ENCODE measurements at places on chromosomes 1 and 21. TPM values are rescaled to one million over a fixed set of nuclear protein-coding genes. Genes with fewer than 3 reads are reported as not detected.

DNA sequence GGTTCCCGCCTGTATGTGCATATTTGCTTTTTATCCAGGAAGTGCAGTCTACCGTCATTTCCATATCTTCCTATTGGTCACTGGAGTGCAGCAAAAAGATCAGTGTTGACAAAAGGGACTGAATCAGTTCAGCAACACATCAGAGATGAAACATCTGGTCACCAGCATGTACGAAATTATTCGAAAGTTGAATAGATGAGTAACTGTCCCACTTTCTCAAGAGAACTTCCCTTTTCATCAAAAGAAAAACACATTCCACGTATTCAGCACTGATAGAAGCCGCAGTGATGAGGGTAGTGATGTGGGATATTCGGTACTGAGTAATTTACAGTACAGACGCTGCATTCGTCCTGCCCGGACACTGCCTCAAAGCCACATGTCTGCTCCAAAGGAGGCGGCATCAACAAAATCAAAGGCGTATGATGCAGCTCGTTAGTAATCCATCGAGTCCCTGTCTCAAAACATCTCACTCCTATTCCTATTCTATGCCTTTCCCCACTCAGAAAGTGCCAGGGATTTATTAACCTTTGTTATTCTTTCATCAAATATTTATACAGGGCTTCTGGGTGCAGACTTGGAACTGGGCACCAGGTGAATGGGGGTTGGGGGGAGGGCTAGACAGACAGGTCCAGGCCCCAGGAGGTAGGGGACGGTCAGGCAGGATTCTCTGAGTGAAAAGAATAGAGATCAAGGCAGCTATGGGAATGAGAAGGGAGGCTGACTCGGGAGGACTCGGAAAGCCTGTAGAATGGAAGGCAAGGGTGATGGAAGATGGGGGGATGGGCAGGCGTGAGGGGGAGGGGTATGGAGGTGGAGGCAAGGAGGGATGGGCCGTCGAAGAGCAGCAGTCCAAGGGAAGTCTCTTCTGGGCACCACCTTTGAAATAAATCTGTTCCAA is 79.5 kb upstream of the SLC45A1 start:
- DNase-seq, result peak; percentile 87

LCE6A gene
- not detected for total RNA-seq

DCDC2B gene
- total RNA-seq, result not detected

ZNHIT6 gene
- total RNA-seq, result 15.7 TPM

- no peak for DNase-seq
These were observed 41.4 kb downstream of the S1PR1 start for GRCh38 chr1:101278238-101278637.

- DNase-seq, result no peak
These were observed 167.8 kb downstream of the PATJ start for GRCh38 chr1:61910035-61910434.

DNA sequence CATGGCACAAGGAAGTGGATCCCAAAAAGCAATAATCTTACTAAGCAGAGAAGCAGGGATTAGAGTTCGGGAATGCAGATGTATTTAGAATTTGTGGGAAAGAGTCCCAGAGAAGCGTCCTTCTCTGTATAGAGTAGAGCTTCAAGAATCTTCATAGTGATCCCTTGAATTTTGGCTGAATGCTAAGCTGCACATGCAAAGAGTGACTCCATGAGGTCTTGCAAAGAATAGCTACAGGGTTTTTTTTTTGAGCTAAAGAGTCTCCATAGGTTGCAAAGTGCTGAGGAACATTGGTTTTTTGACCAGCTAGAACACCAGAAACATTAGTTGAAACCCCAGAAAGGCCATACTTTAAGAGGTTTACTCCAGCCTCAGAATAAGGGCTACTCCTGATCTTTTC is 206.7 kb downstream of the CTH start:
- DNase-seq, result no peak

GRCh38 chr1:235997049-235997448 is 67.8 kb downstream of the NID1 start:
- no peak for DNase-seq

DNA sequence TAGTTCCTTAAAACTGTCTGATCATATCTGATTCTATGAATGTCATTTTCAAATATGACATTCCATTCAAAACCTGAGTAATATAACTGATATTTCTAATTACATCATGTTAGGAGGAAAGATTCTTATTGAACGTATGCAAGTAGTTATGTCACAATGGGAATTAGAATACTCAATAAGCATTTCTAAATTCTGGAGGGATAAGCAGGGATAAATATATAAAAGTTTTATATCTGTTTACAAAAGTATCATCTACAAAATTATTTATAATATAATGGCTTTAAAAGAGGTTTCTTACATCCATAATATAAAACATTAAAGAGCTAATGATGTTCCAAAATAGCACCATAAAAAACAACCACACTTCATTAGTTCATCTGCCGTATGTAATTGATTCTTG is at the start of gene OR14A2:
TSS of gene OR14A2 (minus strand) at position 101 of the 400 bp plus-strand sequence.
- no peak for DNase-seq

DNA sequence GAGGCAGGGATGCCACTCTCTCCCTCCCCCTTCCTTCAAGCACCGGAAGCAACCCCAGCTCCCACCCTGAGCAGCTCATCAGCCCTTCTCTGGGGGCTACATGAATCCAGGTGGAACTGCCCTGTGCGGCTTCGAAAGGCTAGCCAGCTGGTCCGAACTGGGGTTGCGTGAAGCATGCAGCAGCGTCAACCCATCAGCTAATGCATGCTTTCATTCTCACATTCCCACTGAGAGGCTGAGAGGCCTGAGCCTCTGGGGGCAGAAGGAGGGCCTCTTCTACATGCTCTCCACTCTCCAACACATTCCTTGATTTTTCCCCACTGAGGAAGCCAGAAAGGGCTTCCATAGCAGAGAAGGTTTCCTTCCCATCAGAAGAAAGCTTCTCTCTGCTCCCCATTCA is 5.6 kb downstream of the RXRG start:
- no peak for DNase-seq

- DNase-seq, result no peak
These were observed 166.2 kb upstream of the NFIA start for GRCh38 chr1:60916199-60916598.

- DNase-seq, result no peak
These were observed 214.7 kb downstream of the ADGRL2 start for GRCh38 chr1:82015444-82015843.

- no peak for DNase-seq
These were observed 6.8 kb downstream of the GJC2 start for GRCh38 chr1:228156515-228156881.

- DNase-seq, result no peak
These were observed 8.9 kb downstream of the CACHD1 start for GRCh38 chr1:64478594-64479470.

GPR3 gene
- total RNA-seq, result 1.1 TPM

LIPI gene
- total RNA-seq, result not detected

DNA sequence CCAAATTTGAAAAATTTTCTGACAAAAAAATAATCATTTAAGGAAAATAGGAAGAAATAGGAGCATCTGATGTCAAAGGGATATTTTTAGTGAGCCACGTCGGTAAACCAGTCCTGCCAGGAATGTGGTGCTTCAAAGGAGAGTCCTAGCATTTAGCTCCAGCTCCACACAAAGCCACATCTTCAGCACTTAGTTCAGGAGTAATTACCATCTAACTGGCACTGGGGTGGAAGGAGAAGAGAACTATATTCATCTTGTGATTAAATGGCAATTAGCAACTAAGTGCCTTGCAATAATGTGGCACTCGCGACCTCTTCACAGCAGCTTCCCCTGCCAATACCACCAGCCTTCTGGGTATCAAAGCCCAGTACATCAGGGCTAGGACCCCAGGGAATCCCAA is 409.1 kb downstream of the SETD4 start:
- no peak for DNase-seq

GRCh38 chr1:40096977-40097782 is at the start of gene PPT1:
PPT1 (minus strand) TSS chr1:40097252; CDS start chr1:40097238, 14 bp downstream.
- peak; percentile 54 for DNase-seq

DNA sequence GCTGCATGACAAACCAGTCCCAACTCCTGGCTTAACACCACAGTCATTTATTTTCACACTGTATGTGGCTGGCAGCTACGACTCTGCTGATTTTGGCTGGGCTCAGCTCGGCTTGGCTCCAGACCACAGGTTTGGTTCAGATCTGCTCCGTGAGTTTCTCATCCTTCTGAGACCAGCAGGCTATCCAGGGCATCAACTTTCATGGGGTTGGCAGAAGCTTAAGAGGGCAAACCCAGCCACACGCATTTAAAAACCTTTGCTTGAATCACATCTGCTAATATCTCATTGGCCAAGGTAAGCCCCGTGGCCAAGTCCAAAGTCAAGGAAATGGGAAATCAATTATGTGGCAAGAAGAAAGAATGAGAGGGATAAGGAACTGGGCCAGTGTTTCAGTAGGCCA is 574.2 kb downstream of the MATN1 start:
- DNase-seq, result no peak

DNA sequence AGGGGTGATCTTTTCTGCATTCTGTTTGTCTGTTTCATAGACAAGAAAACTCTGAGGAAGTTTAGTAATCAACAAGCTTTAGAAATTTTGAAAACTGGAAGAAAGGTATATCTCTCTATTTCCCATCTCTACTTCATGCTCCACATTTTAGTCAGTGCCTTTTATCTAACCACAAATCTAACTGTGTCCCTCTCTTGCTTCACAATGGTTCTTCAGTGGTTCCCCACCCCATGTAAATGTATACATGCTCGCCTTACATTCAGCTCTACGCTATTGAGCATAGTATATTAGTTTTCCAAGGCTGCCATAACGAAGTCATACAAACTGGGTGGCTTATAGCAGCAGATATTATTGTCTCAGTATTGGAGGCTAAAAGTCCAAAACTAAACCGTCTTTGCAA is 14.4 kb upstream of the SAMSN1 start:
- no peak for DNase-seq

GRCh38 chr1:24317956-24318614 is 1.1 kb upstream of the GRHL3 start:
- no peak for DNase-seq

MTF2 gene
- total RNA-seq, result 14.0 TPM

DNA sequence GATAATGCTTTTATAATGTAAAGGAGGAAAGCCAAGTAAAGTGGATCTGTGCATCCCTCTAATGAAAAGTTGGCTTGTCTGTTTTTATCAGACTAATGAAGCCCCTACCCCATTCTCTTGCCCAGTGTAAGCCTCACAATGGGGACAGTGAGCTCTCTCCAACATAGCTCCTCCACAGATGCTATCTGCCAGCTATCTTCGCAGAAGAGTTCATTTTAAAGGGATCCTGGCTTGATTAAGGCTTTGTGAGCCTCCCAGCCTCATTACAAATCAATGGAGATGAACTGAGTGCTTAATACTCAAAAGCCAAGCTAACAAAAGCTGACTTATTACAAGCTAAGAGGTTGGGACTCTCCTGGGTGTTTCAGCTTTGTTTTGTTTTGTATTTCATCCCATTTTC is 514.7 kb downstream of the NUF2 start:
- DNase-seq, result no peak

Measured in NCI-H460 (cell line).